Brain microvascular endothelial cell (primary cell): ENCODE measurements at places on chromosomes 6 and 20.
A peak's percentile ranks its signal among the peaks of the same experiment; 100 is the strongest.

GRCh38 chr6:125054331-125054730 lies 92.1 kb downstream of the RNF217 start:
- DNase-seq, result no peak

DNA sequence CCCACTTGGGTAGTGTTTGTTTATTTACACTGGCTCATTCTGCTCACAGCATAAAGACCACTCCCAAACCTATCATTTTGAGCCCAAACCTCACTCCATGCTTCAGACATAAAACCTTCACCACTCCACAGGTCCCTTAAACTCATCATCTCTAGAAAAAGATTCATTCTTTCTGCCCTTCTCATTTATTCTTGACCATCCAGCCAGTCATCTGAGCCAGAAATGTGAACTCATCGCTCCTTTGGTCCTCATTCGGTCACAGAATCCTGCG lies 12.4 kb downstream of the TPMT start:
- DNase-seq, result no peak

DNA sequence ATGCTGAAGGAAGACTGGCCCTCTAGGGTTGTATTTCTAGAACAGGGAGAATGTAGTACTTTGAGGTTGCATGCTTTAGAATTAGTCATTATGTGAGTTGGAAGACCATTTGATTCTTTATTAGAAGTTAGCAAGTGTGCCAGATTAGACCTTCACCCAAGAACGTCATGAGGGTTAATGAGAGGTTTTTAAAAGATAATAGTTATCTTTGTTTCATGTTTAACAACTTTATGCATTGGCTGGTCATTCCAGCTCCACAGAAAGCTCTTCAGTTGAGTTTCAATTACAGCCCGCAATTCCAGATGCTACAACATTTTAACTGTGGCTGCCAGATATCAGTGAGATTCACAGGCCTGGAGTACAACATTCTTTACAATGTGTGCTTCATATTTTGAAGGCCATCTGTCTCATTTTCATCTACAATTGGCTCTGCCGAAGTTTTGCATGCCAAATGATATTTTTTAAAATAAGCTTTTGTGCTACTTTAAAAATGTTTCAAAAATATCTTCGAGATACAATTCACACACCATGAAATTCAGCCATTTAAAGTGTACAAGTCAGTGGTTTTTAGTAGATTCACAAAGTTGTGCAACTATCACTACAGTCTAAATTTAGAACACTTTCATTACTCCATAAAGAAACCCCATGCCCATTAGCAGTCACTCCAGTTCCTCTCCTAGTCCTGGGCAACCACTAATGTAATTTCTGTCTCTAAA lies 61.1 kb upstream of the FBXO30 start:
- DNase-seq, result no peak

- no peak for DNase-seq
Observed at GRCh38 chr20:53652090-53652858, 58.6 kb upstream of the ZNF217 start.

DNA sequence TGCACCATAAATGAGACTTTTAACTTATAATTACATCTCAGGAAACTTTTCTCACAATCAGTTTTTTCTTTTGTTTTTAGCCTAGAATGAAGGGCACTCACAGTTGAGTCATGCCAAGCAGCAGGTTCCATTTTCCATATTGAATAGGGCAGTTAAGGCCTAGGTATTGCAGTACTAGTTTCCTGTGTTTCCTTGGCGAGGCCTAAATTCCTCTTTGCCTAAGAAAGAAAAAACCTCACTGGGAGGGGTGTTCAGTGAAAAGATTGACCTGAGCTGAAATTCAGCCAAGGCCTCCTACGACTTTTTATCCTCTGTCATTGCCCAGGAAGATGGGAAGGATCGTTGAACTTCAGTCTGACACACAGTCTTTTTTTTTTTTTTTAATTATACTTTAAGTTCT lies 85.5 kb downstream of the IMPG1 start:
- no peak for DNase-seq

- DNase-seq, result no peak
Observed at GRCh38 chr6:33156561-33156960, 35.7 kb downstream of the COL11A2 start.

- DNase-seq, result no peak
Observed at GRCh38 chr6:112022749-112023148, 31.2 kb upstream of the CCN6 start.

- no peak for DNase-seq
Observed at GRCh38 chr6:163485388-163485851, 70.9 kb downstream of the QKI start.

DNA sequence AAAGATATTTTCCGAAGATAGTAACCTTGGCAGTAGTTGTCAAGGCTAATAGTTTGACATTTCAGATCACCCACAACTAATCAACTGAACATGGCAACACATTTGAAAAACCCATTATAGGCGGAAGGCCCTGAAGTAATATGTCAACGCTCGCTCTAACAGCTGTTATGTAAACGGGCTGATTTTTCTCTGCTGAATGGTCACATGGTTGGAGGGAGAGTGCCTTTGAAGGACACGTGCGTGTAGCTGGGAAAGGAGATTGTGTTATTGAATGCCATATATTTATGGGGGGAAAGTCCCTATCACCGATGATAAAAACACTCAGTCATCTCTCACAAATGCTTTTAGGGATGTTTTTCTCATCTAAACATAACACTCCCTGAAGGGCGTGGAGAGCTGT lies 160.0 kb upstream of the RALGAPA2 start:
- DNase-seq, result no peak

DNA sequence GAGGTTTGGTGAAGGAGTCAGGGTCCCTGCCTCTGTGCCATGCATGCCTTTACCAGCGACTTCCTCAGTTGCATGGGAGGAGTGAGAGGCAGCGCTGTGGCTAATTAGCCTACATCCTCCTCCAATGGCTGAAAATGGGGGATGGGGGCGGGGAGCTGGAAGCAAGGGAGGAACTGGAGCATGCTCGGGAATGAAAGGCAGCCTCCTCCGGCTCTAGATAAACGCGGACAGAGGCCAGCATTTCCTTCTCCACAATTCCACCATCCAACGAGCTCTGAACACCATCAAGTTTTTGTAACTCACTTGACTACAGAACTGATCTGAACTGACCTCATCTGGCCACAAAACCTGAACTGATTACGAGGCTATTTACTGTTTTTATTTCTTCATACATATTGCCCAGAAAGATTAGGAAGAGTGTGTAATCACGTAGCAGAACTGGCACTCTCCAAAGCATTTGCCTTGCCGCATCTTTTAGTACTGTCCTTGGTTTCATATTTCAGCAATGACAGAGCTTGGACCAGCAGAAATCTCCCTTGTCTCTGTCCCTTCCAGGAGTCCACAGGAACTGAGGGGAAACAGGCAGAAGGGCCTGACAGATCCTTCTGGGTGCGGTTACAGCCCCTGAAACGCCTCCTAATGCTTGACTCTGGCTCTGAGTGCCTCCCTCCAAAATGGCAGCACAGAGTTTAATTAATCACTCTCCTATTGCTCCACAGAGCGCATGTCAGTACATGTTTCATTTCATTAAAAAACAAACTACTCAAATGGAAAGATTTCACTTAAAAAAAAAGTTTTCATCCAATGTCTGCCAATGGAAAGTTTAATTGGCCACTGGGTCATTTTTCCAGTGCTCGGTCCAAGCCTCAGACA lies 58.2 kb upstream of the TRAF3IP2 start:
- DNase-seq, result no peak

DNA sequence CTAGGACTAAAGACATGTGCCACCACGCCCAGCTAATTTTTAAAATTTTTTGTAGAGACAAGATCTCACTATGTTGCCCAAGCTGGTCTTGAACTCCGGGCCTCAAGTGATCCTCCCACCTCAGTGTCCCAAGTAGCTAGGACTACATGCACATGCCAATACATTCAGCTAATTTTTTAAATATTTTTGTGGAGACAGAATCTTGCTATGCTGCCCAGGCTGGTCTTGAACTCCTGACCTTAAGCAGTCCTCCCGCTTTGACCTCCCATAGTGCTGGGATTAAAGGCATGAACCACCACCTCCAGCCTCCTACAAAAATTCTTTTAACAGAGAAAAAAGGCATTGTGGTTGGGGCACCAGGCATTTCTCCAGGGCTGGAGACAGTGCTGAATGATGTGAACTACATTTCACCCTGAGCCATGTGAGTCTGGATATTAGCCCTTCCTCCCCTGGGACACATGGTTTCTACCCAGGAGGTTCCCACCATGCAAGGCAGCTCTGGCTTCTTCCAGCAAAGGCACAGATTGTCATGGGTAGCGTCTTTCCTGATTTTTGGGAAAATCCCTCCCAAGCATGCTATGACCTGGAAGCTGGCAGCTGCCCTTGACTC lies 36.3 kb upstream of the CMTR1 start:
- DNase-seq, result peak; percentile 77

DNA sequence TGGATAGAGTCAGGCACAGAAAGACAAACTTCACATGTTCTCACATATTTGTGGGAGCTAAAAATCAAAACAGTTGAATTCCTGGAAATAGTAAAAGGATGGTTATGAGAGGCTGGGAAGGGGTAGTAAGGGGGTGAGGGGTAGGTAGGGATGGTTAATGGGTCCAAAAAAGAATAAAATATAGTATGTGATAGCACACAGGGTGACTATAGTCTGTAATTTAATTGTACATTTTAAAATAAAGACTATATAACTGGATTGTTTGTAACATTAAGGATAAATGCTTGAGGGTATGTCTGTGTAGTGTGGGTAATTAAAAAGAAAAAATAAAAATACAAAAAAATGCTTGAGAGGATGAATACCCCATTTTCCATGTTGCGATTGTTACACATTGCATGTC lies 9.9 kb downstream of the SRSF6 start:
- DNase-seq, result no peak

GRCh38 chr20:43681991-43682410 lies 15.1 kb downstream of the MYBL2 start:
- DNase-seq, result no peak

DNA sequence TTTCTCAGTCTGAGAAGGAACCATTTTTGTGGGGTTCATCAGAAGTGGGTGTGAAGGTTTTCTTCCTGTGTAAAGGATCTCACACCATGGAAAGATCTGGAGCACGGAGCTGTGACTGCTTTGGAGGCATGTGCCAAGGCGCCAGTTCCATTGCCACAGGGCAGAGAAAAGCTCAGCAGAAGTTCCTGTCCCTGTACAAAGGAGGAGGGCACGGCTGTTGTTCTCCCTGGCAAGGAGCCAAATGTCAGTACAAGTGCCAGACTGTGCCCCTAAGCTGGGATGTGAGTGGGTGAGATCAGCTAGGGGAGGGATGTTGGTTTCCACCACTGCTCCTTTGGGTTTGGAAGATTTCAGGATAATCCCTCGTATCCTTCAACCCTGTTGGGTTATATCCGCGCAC lies 117.3 kb downstream of the CRYBG1 start:
- DNase-seq, result no peak

- no peak for DNase-seq
Observed at GRCh38 chr6:101509536-101509935, 116.0 kb downstream of the GRIK2 start.

- peak; percentile 50 for DNase-seq
Observed at GRCh38 chr20:48722737-48723191, 105.0 kb downstream of the PREX1 start.

DNA sequence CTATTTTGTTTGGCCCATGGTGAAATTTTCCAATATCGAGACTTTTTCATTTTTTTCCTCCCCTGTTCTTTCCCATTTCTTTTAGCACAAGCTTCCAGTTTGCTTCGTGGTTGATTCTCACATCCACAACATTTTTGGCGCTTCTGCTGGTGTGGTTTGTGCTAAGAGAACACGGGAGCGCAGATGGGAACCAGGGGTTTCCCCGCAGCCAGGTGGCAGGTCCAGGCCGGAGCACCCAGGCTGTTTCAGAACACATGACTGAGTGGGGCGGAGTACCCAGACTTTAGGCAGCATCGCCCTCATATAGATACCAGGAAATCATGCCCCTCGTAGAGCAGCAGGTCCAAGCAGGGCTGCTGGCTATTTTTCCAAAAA lies 58.0 kb downstream of the SYTL3 start:
- no peak for DNase-seq

DNA sequence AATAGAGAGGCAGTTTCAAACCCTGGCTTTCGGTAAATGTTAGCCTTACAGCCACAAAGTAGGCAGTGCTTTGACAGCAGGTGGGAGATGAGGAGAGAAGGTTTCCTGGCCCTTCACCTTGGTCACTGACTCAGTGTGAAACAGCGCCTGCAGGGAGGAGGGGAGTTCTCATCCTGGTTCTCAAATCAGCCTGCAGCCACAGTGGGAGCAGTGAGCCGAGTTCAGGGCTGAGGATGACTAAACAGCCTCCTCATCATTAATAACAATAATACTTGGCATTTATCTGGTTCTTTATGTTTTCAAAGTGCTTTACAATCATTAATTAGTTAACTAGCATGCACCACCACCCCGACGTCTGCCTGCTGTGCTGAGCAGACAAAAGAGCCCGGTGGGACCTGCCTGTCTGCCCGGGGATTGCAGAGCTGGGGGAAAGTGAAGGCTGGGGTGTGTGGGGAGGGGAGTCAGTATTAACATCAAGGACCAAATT lies 59.6 kb downstream of the PRDM1 start:
- DNase-seq, result peak; percentile 11

DNA sequence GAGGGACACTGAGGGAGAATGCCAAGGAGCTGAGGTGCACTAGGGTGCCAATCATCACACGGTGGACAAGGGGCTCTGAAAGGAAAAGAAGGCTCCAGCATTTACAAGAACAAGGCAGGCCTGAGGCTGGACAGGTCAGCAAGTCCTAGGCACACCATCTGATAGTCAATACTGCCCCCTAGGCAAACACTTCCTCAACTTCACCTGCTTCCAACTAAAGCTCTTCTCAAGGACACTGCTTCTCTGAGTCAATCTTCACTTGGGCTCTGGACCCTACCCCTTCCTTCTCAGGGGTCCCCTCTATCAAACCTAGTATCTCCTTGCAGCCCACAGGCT lies 37.7 kb upstream of the SLC4A11 start:
- peak; percentile 14 for DNase-seq

- DNase-seq, result no peak
Observed at GRCh38 chr20:61710108-61710507, 355.6 kb downstream of the TAF4 start.

DNA sequence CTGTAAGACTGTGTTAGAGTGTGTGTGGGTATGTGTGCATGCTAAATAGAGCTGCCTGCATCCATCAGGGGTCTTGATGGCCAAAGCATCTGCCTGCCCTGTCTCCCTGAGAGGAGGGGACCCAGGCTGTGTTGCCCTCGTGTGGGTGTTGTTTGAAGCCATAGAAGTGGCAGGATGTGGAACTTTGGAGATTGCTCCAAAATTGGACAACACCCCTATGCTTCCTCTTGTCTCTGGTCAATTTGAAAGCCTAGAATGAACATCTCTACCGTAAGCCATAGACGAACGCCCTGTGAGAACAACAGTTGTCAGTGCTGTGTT lies 82.6 kb downstream of the ASXL1 start:
- no peak for DNase-seq

GRCh38 chr6:15897063-15897876 lies 231.6 kb upstream of the MYLIP start:
- DNase-seq, result peak; percentile 15

- DNase-seq, result no peak
Observed at GRCh38 chr6:2109796-2110195, 135.6 kb downstream of the GMDS start.

- no peak for DNase-seq
Observed at GRCh38 chr6:39330057-39330456, 7.6 kb upstream of the KCNK16 start.
